Activated CD4-positive, alpha-beta T cell treated with anti-CD3 and anti-CD28 coated beads, Interleukin-2, amount 50 U/mL, for 24 hours (primary cell): ENCODE measurements at places on chromosomes 3 and 15.

GRCh38 chr3:189710620-189711402, 79.6 kb downstream of the TP63 start:
- DNase-seq = no peak

- DNase-seq = no peak
These were observed 88.3 kb upstream of the UBE3A start for GRCh38 chr15:25527118-25527517.

DNA sequence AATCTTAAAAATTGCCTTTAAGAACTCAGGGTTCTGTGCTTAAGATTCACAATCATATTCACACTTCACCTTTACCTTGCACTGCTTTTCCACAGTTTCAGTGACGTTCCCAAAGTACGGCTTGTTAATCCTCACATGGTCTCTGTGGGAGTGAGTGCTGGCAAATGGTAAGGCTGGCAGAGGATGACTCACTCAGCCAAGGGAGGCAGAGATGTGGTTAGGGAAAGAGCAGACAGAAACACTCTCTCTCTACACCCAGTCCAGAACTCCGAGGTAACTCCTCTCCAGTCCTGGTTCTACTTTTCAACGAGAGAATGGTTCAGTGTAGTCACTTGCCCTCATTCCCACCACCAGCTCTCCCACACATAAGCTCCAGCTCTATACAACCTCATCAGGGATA, 33.1 kb downstream of the RASGRP1 start:
- DNase-seq = no peak

DNA sequence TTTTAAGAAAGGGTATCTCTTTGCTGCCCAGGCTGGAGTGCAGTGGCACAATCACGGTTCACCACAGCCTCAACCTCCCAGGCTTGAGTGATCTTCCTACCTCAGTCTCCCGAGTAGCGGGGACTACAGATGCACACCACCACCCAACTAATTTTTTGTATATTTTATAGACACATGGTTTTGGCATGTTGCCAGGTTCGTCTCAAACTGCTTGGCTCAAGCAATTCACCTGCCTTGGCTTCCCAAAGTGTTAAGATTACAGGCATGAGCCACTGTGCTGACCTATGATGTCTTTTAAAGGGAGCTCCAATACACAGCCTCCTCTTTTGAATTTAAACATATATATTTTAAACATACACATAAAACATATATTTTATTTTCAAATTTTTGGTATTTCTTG, 60.9 kb downstream of the SLC9C1 start:
- DNase-seq = no peak

- no peak for DNase-seq
These were observed 10.1 kb downstream of the SCN10A start for GRCh38 chr3:38805765-38806386.

- no peak for DNase-seq
These were observed 171.7 kb downstream of the NR2F2 start for GRCh38 chr15:96502196-96502595.

GRCh38 chr15:41971895-41972252, 483 bp downstream of the EHD4 start:
- DNase-seq = no peak

GRCh38 chr3:73813692-73814292, 189.1 kb upstream of the PDZRN3 start:
- no peak for DNase-seq

DNA sequence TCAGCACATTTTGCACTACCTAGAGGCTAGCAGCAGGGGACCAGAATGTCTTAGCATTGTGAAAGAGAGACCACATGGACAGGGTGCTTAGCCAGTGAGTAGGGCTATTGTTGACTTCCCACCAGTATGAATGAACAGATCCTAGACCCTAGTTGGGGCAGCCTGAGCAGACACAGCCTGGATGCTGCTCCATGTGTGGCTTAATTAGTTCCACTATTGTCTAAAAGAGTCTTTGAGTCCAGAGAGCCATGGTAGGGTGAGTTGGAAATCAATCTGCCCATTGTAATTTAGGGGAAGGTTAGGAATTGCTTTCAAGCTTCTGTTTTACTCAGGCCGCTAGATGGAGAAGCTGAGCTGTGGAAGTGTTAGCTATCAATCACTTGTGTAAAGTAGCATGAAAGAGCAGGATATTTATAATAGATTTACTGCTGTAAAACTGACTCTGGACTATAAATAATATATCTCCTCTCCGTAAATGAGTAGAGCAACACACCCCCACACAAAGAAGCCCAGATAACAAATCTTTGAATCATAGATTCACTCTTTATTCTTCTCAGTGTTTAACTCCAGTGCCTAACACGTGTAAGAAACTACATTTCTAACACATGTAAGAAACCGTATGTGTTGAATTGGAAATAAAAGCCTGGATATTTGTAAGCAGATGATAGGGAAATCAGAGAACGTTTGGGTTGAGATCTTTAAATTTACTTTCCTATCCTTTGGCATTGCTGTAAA, 4.1 kb upstream of the GCSAM start:
- no peak for DNase-seq

DNA sequence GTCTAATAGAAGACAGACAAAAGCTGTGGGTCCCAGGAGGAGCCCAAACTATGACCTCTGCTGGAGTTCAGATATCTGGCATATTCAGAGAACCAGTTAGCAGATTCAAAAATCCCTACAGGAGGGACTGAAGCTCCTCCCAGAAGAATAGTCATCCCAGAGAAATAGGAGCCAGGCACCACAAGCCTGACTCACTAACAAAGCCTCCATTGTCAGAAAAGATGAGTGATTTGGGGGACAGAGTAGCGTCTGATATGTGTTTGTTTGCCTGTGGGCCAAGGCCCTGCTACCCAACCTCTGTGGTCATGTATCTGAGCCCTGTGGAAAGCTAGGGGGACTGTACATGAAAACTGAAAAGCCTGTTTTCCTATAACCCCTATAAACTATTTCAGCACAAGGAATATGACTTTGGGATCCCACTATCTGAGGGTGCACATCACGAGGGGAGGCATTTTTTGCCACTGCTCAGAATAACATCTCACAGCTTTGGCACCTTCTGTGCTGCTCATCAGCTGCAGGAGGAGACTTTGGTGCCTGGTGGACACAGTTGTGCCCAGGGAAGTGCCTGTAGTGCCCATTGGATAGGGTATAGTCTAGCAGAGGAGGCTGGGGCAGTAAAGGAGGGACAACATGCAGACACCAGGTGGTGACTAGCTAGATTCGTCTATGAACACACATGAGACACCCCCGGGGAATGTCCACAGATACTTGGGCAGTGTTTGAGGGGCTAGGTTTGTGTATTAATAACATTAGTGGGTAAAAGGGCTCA, 9.7 kb upstream of the LARP6 start:
- no peak for DNase-seq

DNA sequence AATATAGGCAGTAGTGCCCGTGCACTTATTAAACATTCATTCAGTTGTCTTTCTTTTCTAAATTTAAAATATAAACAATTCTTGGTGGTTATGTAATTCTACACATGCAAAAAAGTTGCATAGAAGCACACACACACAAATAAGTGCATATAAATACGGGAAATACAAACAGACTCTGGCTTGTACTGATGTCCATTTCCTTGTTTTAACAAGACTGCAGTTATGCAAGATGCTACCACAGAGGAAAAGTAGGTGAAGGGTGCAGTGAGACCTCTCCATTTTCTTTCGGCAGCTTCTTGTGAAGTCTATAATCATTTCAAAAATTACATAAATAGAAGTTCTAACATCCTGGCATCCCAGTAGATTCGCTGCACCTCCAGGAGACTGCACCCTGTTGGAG, 130.6 kb upstream of the BCL6 start:
- no peak for DNase-seq

DNA sequence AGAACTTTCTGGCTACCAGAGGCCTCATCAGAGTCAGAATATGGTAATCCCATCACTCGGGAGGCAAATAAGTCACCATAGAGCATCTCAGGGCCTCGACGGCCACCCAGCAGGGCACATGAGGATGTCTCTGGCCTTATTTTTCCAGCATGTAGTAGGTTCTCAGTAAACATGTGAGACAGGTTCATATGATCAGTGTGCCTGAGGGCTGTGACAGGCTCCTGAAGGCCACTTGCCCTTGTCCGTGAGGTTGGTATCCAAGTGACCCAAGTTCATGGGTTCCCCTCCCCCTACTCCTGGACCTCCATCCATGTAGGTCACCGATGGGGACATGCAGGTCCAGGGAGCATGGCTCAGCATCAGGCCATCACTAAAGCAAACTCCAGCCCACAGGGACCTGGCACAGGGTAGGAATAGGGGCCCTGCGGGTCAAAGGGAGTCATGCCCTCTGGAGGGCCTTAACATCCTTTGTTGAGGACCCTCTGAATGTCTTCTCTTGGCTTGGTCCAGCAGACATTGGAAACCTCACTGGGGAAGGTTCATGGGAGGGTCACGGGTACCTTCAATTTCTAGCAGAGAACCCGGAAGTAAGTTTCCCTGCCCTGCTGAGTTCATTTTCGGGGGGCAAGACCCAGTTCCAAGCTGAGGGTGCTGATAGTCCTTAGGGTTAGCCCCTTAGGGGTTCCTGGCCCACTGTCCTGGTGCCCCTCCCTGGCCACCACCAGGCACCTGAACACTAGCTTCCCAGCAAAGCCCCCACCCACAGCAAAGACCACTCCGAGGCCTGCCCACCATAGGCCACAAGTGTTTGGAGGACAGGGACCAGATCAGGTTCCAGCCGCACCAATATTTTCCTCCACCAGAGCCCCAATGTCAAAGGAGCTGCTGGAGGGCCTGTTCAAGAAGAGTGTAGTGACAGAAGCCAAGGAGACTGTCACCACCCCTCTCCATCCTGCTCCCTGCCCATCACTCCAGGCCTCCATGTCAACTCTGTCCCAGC, 61.1 kb downstream of the ZNF445 start:
- no peak for DNase-seq
